Activated CD4-positive, CD25-positive, alpha-beta regulatory T cell (primary cell): ENCODE measurements at places on chromosomes 3 and 15.

GRCh38 chr3:122646146-122646988 lies 34.3 kb upstream of the PARP14 start:
- no peak for DNase-seq

DNA sequence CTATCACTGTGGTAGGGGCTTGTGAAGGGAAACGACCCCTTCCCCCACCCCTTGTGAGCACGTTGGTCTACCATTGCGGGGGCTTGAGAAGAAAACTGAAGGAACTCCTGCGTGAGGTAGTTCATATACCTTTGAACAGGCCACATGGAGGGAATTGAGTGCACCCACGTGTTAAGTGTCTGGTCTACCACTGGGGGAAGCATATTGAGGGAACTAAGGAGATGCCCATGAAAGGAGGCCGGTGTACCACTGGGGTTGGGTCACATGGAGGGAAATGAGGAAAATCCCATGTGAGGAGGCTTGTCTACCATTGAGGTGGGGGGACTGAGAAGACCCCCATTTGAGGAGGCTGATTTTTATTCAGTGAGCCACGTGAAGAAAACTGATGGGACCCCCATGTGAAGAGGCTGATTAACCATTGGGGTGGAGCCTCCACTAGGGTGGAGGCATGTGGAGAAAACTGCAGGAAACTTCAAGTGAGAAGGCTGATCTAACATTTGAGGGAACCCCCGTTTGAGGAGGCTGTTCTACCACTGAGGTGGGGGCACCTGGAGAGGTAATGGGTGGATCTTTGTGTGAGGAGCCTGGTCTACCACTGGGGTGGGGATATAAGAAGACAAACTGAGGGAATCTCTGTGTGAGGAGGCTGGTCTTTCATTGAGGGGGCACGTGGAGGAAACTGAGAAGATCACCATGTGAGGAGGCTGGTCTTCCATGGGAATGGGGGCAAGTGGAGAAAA lies 163.2 kb downstream of the FBLN2 start:
- DNase-seq = no peak

DNA sequence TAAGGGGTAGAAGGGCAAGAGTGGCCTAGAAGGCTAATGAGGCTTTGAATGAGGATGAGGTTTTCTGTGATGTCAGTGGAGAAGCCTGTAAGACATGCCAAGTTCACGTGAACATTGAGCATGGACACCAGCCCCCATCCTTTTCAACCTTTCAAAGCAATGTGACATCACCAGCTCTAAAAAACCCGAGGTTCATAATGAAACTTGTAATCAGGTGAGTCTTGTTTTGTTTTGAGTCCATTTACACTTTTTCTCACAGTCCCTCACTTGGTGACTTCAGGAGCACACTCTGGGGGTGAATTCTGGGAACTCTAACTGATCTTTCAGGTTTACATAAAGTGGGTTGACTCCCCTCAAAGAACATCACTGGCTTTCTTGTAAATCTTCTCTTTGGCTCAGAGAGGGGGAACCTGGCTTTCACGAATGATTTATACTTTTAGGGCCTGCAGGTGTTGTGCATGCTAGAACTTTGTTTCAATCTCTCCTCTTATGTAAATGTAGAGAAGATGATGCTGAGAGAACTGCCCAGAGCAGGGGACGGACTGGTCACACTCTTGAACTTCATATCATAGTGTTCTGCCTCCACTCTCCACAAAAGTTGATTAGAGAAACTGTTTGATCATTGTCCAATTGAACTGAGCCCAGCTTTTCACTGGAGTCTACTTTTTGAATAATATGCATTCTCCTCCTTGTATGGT lies 224.7 kb upstream of the SATB1 start:
- DNase-seq = no peak

GRCh38 chr15:39833515-39833981 lies 50.9 kb upstream of the FSIP1 start:
- no peak for DNase-seq

DNA sequence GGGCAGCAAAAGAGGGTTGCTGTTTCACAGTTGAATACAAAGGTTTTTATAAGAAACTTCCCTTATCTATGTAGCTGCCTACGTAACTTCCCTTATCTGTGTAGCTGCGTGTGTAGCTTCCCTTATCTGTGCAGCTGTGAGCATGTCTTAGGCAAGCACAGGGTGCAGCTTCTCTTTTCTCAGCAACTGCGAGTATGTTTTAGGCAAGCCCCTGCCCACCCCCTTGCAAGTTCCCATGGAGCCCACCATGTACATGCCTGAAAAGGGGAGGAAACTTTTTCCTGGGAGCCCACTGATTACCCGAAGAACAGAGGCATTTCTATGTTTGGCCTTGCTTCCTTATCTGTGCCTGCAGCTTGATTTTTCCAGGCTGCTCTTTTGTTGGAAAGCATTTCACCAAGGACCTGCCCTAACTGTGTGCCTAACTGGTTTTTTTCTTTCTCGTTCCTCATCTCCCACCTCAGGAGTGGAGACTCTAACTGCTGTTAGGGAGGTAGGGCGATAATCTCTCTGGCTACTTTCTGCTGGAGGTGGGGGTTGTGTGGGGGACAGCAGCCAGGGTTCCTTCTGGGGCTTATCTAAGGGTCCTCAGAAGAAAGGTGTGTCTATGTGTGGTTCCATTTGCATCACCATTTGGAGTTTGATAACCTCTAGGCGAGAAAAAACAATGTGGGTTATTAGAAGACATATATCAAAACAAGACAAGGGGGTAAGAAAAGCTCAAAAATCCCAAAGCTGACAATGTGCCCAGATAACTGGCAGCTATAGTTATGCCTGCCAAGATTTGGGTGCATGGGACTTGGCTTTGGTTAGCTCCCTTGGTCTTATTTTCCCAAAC lies 26.0 kb downstream of the SORD start:
- no peak for DNase-seq

GRCh38 chr15:31500766-31501449 lies 174.3 kb downstream of the KLF13 start:
- DNase-seq = no peak

DNA sequence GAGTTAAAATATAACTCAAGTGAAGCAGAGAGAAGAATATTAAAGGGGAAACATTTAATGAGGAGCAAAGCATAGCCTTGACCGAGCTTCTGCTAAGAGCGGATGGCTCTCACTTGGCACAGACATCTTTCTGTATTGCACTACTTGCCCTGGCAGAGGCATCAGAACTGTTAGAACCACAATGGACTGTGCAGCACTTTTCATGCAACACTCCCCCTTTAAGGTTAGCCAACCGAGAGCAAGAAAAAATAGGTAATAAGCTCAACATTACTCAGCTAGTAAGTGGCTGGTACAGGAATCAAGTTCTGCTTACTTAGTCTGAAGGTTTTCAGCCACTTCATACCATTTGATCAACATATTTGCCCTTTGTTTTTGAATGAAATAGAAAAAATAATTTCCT lies 33.7 kb downstream of the CRTC3 start:
- DNase-seq = no peak

DNA sequence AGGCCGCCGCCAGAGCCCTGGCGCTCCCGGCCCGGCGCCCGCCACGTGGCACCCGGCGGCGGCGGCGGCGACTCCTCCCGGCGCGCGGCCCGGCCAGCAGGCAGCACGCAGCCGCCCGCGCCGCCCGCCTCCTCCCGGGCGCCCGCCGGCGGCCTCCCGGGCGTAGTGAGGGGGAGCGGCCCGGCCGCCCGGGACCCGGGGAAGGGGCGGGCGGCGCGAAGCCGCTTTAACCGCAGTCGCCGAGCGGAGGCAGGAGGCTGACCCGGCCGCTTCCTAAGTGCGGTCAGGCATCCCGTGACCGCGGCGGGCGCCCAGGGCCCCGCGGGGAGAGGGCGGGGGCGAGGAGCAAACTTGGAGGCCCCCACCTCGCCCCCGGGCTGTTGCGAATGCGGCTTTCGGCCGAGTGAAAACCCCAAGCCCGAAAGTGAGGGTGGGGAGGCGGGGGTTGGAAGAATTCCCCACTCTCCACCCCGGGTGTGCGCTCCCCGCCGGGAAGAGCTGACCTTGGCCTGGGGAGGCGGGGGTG lies 1.7 kb upstream of the HES1 start:
- DNase-seq = peak; percentile 22

GRCh38 chr15:30922480-30923311 lies 19.0 kb downstream of the FAN1 start:
- DNase-seq = no peak

DNA sequence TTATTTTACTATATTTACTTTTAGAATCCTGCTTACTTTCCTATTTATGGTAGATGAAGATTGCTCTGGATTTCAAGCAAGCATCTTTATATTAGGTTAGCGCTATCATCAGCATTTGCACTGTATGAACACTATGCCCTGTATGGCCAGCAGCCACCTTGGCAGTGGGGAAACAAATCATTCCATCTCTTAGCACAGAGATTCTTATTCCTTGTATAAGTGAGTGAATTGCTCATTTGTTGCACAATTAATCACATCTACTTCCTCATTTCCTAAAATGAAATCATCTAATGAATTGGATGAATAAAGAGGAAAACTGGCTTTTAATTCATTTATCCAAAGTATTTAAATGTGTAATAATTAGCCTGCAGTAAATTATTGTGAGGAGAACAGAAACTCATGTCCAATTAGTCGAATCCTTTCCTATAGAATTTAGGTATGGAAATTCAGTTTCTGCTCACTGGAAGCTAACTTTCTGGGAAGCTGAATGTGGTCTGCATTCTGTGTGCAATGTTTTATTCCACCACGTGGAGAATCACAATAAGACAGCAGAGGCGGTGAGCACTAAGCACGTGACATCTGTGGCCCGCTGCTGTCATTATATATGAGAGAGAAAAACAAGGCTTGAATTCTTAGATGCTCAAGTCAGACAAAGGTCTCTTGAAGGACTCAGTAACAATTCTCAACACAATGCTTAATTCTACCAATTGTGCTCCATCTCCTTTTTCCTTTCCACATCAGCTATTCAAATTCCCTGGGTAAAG lies 93.4 kb downstream of the PEX5L start:
- no peak for DNase-seq

- no peak for DNase-seq
Observed at GRCh38 chr15:29805043-29805707, 17.1 kb downstream of the TJP1 start.

- no peak for DNase-seq
Observed at GRCh38 chr3:125140818-125141595, 71.5 kb downstream of the SLC12A8 start.

DNA sequence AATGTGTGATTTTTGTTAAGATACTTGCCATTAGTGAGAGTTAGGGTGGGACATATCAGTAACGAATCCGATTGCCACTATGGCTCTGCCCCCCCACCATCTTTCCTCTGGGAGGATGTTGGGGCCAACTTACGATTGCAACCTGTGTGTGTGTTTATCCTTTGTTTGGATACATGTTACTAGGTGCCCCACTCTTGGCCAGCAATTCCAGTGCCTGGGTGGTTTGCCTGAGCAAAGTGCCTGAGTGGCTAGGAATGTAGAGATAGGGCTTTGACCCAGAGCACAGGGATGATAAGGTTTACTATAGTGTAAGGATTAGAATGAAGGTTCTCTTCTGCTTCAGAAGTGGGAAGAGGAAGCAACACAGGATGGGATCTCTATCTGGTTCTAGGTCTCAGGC lies 231.8 kb downstream of the TP63 start:
- DNase-seq = no peak

- no peak for DNase-seq
Observed at GRCh38 chr3:117540597-117540996, 831.0 kb downstream of the TUSC7 start.
